Cerebellar cortex (tissue), 1 donor: ENCODE measurements at places on chromosomes 7 and 10.

GRCh38 chr10:124039483-124040013 is 53.9 kb downstream of the CHST15 start:
- no peak for DNase-seq

- no peak for DNase-seq
These were observed 238.2 kb upstream of the FAM3C start for GRCh38 chr7:121634356-121634755.

DNA sequence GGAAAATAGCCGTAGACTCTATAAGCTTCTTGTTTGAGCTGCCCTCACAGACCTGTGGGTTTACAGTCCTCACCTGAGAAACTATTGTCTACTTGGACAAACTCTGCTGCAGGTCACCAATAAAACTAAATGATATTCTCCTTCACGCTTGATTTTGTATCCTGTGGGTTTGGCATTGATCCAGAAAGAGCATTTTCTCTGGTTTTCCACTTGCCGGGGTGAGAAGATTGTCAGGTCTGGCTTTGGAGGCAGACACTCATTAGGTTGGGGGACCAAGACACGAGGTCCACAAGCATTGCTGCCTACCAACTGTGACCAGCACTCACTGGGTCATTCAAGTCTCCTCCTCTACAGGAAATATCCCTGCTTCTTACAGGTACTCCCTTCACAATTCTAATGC is 68.5 kb downstream of the CDC14C start:
- DNase-seq = no peak

GRCh38 chr10:11086177-11086840 is 68.6 kb downstream of the CELF2 start:
- DNase-seq = no peak

GRCh38 chr7:1843921-1844335 is 173.9 kb downstream of the ELFN1 start:
- DNase-seq = no peak

DNA sequence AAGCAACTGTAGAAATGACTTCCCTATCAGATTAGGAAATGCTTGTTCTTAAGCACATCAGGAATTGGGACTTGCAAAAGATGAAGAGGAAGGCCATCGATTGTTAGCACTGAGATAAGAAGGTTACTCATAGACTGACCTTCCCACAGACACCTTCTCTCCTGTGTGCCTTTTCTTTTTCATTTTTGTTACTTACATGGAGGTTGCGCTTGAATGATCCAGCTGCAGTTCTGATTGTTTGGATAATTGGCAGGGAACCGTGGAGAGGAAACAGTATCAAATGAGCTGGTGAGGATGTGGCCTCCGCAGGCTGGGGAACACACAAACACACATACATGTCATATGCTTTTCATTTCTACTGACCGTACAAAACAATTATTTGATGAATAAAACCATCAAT is 134.9 kb upstream of the RSU1 start:
- no peak for DNase-seq

DNA sequence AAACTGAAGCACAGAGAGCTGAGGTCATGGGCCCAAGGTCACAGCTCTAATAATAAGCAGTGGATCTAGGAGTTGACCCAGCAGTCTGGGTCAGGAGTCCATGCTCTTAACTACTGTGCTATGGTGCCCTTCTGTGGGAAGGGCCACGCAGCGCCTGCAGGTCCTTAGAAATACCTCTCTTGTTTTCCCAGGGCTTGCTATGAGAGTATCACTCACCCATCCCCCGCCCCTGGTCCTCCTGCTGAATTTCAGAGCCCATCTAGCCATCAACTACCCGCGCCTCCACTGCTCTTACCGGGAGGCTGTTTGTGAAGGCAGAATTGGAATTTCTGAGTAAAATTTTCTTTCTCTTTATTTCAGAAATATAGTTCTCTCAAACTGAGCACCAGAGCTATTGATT is 27.3 kb upstream of the CRHR2 start:
- no peak for DNase-seq
